ENCODE measurements at places on chromosomes 1 and 21. TPM values are rescaled to one million over a fixed set of nuclear protein-coding genes. Genes with fewer than 3 reads are reported as not detected.

The RRAGC gene
- 25.8 TPM for total RNA-seq

The ENAH gene
- 64.4 TPM for total RNA-seq

The OR2AK2 gene
- total RNA-seq, result not detected

The KCNA2 gene
- total RNA-seq, result 5.4 TPM

The AIRE gene
- under 0.01 TPM for total RNA-seq

The FAM151A gene
- not detected for total RNA-seq

The TMEM35B gene
- 2.7 TPM for total RNA-seq

The SPRR1B gene
- total RNA-seq, result not detected

The COG2 gene
- 20.2 TPM for total RNA-seq

The A3GALT2 gene
- not detected for total RNA-seq

The CFHR4 gene
- total RNA-seq, result 0.25 TPM

The SYT2 gene
- 0.98 TPM for total RNA-seq

The VASH2 gene
- 37.6 TPM for total RNA-seq

The EPB41 gene
- 36.4 TPM for total RNA-seq

The SLAMF1 gene
- not detected for total RNA-seq

The RPE65 gene
- under 0.01 TPM for total RNA-seq

The ASCL5 gene
- total RNA-seq, result not detected

The WNT4 gene
- 3.4 TPM for total RNA-seq

The CACNA1E gene
- total RNA-seq, result 62.7 TPM

The C1orf210 gene
- not detected for total RNA-seq

The BMP8B gene
- total RNA-seq, result 0.49 TPM

The UBE2G2 gene
- 36.4 TPM for total RNA-seq

The HLX gene
- 1.2 TPM for total RNA-seq

The CHI3L1 gene
- 0.74 TPM for total RNA-seq

The DTL gene
- total RNA-seq, result 2.2 TPM

The DIRAS3 gene
- total RNA-seq, result 4.2 TPM

The PROX1 gene
- 13.3 TPM for total RNA-seq

The TMEM240 gene
- total RNA-seq, result 15.2 TPM

The IL10 gene
- total RNA-seq, result not detected

The SH2D2A gene
- 0.25 TPM for total RNA-seq

The NR1I3 gene
- total RNA-seq, result under 0.01 TPM

The SPATA45 gene
- total RNA-seq, result 0.49 TPM

The OPTC gene
- total RNA-seq, result not detected
